ENCODE measurements at places on chromosomes 4 and X.

- no peak for DNase-seq
Measured at GRCh38 chrX:78066110-78066509, 37.9 kb upstream of the PGK1 start.

DNA sequence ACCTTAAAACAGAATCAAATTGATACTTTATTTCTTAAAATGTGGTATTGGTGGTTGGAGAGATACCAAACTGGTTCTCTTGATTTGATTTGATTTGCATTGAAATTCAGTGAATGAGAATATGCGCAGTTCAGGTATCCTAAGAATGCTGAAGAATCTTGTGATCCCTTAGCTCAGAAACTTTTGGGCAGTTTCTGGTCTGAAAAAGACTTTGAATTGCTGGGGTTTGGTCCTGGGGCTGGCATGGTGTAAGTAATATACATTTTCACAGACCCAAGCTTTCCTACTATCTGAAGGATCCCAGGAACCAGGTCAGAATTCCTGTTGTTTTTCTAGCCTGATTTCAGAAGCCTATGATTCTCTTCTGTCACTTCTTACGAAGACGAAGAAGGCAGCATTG lies 6.6 kb downstream of the RAB33B start:
- no peak for DNase-seq

GRCh38 chr4:17448689-17449088 lies 63.2 kb downstream of the QDPR start:
- no peak for DNase-seq

GRCh38 chr4:86825511-86825910 lies 23.7 kb downstream of the SLC10A6 start:
- DNase-seq = no peak

DNA sequence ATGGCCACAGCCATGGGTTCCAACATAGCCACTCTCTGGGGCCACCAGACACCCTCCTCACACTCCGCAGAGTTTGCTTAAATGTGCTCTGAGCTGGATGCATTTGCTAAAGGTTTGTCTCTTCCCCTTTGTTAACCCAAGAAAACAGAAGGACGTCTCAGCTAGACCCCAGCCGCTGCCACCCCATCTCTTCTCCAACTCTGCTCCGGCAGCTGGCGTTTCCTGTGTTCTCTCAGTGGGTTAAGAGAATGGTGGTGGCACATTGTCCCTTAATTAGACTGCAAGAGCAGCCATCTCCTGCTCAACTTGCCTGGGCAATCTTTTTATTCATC lies 43.7 kb upstream of the FAM9C start:
- DNase-seq = no peak

DNA sequence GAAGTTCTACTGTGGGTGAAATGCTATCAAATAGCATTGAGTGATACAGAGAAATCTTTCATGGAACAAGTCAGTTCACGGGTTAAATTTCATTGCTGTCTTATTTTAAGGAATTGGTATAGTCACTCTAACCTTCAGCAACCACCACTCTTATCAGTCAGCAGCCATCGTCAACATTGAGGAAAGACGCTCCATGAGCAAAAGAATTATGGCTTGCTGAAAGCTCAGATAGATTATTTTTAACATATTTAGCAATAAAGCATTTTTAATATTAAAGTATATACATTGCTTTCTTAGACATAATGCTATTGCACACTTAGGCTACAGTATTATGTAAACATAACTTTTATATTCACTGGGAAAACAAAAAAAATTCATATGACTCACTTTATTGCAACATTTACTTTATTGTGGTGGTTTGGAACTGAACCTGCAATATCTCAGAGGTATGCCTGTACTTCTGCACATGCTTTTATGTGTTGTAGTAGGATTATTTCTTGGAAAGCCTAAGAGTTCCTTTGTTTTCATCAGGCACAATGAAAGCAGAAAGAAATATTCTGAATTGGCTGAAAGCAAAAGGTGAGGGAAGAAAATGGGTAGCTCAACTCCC lies 586.7 kb downstream of the GBA3 start:
- DNase-seq = no peak

GRCh38 chr4:138996090-138996489 lies 19.5 kb upstream of the NOCT start:
- no peak for DNase-seq

- DNase-seq = no peak
Measured at GRCh38 chr4:147336252-147336651, 144.6 kb upstream of the EDNRA start.

GRCh38 chr4:88107406-88108107 lies 50.9 kb downstream of the ABCG2 start:
- no peak for DNase-seq

DNA sequence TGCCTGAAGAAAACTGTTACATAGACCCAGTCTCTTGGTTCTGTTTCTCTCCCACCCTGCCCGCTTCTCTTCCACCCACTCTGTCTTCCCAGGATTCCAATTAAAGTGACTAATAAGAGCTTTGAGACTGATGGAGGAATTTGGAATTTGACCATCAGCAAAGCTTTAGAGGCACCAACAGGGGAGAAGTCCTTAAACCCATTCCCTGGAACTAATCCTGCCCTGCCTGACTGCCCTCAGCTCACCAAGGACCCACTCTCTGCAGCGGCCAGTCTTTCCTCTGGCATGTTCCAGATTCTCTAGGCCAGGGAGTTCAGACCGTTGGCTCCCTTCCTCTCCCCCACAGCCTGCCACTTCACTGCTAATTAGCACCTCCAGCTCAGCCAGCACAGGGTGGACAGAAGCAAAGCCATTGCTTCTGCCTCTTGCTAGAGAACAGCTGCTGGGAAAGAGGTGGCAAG lies 23.9 kb downstream of the SCD5 start:
- no peak for DNase-seq

- no peak for DNase-seq
Measured at GRCh38 chr4:74413265-74413664, 31.7 kb upstream of the AREG start.

DNA sequence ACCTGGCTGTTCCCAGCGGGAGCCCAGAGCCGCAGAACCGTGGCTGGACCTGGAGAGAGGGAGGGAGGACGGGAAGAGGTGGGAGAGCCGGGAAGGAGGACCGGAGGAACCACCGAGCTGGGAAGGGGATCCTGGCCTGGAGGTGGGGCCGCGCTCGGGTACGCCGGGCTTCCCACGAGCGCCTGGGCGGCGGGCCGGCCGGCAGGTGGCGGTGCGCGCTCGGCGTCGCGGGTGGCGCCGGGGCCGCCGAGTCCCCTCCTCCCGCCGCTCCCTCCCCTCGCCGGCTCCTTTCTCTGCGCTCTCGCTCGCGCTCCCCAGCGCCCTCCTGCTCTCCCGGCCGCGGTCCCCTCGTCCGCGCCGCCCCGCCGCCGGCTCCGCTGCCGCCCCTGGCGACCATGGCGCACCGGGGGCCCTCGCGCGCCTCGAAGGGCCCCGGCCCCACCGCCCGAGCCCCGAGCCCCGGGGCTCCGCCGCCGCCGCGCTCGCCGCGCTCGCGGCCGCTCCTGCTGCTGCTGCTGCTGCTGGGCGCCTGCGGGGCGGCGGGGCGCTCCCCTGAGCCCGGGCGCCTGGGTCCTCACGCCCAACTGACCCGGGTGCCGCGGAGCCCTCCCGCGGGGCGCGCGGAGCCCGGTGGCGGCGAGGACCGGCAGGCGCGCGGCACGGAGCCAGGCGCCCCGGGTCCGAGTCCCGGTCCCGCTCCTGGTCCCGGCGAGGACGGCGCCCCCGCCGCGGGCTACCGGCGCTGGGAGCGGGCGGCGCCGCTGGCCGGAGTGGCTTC lies at the start of gene SORCS2:
Gene SORCS2 (plus strand): TSS at position 287 of the 778 bp plus-strand sequence.
- DNase-seq = peak; percentile 11
